Naive thymus-derived CD4-positive, alpha-beta T cell (primary cell): ENCODE measurements at places on chromosomes 2 and 18. TPM values are rescaled to one million over a fixed set of nuclear protein-coding genes. Genes with fewer than 3 reads are reported as not detected.

- DNase-seq: no peak
Measured at GRCh38 chr2:29006092-29006979, 25.2 kb downstream of the TOGARAM2 start.

DNA sequence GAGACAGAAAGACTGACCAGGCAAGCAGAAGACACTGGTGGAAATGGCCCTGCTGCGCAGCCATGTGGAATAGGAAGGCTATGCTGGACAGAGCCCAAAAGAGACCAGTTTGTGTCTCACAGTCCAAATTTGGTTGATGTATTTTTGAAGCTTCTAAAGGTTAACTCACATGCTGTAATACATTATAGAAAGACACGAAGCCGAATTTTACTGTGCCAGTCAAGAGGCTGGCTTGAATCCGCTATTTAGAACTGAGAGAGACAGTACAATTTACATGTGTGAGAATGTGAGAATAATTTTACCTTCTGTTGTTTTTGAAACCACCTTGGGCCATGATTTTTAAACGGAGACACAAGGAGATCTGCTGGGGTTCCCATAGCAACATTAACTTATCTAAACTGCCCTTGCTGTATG, 113.6 kb downstream of the METTL8 start:
- DNase-seq: no peak

GRCh38 chr2:37421686-37422085, 77.3 kb downstream of the QPCT start:
- no peak for DNase-seq

- DNase-seq: no peak
Measured at GRCh38 chr2:107148055-107148454, 262.1 kb upstream of the ST6GAL2 start.

- no peak for DNase-seq
Measured at GRCh38 chr2:205367331-205367935, 314.9 kb upstream of the NRP2 start.

DNA sequence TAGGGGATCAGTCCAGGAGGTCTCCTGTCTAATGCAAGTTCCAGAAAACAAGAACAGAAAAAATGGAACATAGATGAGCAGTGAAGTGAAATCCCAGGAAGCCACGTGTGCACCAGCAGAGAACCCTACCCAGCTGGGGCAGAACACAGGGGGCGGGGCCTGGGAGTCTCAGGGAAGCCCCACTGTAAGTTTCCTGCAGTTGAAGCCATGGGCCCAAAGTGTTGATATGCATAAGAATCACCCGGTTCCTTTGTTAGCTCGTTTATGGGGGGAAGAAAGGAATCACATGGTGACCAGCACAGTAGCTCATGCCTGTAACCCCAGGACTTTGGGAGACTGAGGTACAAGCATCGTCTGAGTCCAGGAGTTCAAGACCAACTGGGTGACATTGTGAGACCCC, 131.3 kb downstream of the INO80D start:
- no peak for DNase-seq

DNA sequence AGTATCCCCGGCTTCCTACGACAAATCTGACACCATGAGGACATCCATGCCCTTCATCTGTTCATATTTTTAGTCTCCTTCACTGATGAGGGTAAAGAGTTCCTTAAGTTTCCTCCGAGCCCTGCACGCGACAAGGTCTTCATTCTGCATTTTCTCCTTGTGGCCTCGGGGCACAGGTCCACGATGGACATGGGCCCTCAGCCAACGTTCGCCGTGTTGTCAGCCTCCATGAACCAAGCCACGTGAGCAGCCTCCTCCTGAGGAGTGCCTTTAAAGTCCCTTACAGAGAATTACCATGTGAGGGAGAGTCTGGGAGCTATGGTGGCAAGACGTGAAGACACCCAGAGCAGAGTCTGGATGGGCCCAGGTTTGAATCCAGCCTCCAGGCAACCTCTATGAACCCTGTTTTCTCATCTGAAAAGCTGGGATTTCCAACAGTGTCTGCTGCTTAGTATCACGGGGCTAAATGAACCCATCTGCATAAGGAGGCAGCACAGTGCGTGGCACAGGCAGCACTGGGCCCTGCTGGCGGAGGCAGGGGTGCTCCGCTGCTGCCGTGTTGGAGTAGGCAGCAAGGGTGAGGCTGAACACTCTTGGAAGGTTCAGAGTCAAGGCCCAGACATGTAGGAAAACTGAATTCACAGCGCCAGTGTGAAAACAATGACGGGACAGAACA, 54.1 kb downstream of the EIPR1 start:
- no peak for DNase-seq

DNA sequence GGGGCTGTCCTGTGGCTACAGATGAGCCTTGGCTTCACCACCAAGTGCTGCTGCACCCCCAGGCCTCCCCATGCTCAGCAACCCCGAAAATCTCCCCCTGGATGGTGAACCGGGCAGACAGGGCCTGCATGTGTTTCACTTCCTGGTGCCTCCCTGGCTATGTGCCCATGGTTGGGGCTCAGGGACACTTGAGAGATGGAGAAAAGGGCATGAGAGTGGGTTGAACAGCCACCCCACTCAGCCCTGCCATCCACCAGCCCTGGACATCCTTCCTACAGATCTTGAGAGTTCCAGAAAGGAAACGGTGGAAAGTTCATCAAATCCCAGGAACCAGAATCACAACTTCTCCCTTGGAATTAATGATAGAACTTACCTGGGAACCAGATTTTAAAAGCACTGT, 74.7 kb upstream of the TEX51 start:
- no peak for DNase-seq

DNA sequence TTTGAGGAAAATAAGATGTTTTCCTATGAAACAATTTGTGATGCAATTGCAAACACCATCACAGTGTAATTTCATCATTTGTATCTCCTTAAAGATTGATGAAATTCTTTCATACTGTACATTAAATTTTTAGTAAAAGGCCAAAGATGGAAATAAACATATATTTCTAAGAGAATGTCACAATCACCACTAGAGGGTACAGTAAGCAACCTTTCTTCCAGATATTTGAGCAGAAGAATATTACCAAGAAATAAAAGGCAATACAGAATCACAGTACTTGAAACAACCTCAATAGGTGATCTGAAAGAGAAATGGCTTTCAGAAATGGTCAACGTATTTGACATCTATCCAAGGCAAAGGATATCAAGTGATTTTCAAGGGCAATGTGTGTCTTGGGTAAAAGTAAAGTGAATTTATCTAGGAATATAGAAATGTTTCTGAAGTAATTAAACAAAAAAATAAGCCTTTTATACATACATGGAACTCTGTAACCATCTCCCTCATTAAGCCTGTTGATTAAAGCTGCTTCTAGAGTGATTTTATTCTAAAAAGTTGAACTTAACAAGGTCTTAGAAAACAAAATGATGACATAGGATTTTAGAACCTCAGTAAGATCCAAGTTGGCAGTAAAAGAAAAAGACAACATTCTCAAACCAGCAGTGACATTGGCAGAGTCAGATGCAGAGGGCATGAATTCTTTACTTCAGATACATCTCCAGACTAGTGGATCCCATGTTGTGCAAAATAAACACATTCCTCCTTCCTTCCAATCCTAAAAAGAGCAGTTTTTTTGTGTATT, 90.3 kb upstream of the SESTD1 start:
- no peak for DNase-seq

GRP gene
- total RNA-seq: not detected

GALR1 gene
- total RNA-seq: not detected

CAPN13 gene
- total RNA-seq: not detected in 2 replicates
